Tibial artery (tissue), 4 donors: ENCODE measurements at places on chromosomes 4 and X.
A peak's percentile ranks its signal among the peaks of the same experiment; 100 is the strongest.

DNA sequence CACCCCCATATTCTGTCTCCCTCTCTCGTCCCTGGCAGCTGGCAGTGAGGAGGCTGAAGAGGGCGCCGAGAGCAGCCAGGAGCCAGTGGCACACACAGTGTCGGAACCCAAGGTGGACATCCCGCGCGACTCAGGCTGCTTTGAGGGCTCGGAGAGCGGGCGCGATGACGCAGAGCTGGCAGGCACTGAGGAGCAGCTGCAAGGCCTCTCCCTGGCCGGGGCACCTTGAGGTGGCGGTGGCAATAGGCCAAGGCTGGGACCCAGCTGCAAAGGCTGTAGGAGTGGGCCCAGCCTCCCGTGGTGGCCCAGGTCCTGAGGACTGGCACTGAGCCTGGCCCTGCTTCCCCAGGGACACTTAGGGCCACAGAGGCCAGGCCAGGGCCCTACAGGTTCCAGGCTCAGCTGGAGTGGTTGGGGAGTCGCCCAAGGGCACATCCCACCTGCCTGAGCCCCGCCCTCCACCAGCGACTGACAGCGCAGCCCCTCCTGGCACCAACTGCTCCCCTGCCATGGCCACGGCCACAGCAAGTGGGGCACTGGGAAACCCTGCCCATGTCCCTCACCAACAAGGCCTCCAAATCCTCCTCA, 13.9 kb downstream of the SASH3 start:
- H3K4me1 ChIP-seq: no peaks in the 10 kb centered on the region
- no peak overlapping the region for H3K4me3 ChIP-seq
- H3K27me3 ChIP-seq: no peaks in the 10 kb centered on the region
- no peaks in the 10 kb centered on the region for H3K36me3 ChIP-seq

DNA sequence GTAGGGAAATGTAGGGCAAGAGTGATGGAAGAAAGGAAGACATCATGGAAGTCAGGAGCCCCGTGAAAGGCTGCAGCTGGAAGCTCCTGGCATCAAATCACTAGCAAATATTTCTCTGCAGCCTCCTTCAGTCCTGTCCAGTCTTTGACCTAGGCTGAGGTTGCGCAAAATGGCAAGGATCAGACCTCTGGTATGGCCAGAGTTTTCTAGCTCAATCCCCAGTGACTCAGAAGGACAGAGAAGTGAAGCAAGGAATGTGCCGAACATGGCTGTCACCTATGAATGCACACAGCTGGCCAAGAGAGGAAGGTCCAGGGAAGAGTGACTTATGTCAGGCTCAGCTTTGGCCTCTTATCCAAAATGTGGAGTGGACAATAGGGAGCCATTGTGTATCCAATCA, 71.1 kb upstream of the PHOX2B start:
- H3K36me3 ChIP-seq: no peaks in the 10 kb centered on the region
- no peaks in the 10 kb centered on the region for H3K4me1 ChIP-seq
- no peak for DNase-seq
- H3K27me3 ChIP-seq: peaks cover 19% of the 10 kb centered on the region

DNA sequence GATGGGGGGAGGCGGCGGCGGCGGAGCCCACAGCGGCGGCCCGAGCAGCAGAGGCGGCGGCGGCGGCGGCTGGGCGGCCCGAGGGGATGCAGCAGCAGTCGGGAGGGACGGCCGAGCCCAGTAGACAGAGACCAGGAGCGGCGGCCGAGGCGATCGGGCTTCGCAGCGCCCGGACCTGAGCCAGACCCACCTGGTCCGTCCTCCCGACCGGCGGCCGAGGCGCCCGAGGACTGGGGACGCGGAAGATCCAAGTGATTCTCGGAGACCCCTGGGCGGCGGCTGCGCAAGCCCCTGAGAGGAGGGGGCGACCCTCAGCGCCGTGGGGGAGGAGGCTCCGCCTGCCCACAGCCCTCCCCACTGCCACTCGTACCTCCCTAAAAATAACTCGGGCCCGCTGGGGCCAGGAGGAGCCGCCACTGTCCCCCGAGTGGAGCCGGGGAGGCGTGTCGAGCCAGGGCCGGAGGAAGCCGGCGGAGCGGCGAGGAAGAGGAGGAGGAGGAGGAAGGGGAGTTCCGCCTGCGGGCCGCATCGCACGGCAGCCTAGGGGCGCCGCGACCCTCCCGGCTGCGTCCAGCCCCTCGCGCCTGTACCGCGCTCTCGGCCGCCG, 608 bp downstream of the RAPGEF2 start:
- DNase-seq: peak; percentile 79
- H3K4me1 ChIP-seq: no peaks in the 10 kb centered on the region
- no peaks in the 10 kb centered on the region for H3K27me3 ChIP-seq
- peak overlapping the region; percentile 96 for H3K27ac ChIP-seq
- no peaks in the 10 kb centered on the region for H3K36me3 ChIP-seq

DNA sequence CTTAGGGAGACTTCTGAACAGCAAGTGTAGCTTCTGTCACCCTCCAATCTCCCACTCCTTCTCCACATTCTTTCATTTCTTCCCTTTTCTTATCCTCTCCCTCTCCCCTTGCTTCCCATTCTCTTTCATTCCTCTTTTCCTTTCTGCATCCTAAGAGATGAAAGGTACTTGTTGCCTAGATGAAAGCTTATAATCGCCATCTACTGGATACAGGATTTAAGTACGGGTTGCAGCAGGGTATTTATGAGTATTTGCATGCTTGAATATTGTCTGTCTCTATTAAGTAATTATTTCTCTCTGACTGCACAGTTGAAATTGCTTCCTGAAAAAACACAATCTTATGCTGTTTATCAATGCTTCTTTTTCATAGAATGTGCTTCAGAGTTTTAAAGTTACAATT, 174.0 kb upstream of the TENT5D start:
- H3K4me1 ChIP-seq: no peaks in the 10 kb centered on the region
- no peak overlapping the region for H3K27ac ChIP-seq
- no peak overlapping the region for H3K4me3 ChIP-seq
- no peaks in the 10 kb centered on the region for H3K36me3 ChIP-seq
- H3K27me3 ChIP-seq: no peaks in the 10 kb centered on the region

GRCh38 chr4:82780752-82781231, 17.8 kb downstream of the SCD5 start:
- H3K27ac ChIP-seq: no peak overlapping the region
- H3K27me3 ChIP-seq: no peaks in the 10 kb centered on the region
- no peaks in the 10 kb centered on the region for H3K36me3 ChIP-seq
- H3K4me3 ChIP-seq: no peak overlapping the region

DNA sequence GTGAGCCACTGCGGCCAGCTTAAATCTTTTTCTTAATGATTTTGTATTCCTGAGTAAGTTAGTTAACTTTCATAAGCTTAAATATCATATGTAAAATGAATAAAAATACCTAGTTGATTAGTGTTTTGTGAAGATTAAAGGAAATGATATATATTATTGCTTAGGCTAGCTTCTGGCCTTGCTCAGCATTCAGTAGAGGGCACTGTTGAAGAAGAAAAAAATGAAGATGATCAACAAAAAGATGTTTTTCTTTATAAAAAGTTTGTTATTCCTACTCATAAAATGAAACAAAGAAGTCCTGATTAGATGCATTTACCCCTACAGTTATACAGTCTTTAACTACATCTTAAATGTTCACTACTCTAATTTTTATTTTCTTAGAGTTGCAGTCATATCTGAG, 797.7 kb downstream of the RAPGEF2 start:
- no peak overlapping the region for H3K4me3 ChIP-seq
- H3K27me3 ChIP-seq: no peaks in the 10 kb centered on the region
- no peak for DNase-seq
- H3K4me1 ChIP-seq: no peaks in the 10 kb centered on the region
- no peaks in the 10 kb centered on the region for H3K36me3 ChIP-seq
- H3K27ac ChIP-seq: no peak overlapping the region

DNA sequence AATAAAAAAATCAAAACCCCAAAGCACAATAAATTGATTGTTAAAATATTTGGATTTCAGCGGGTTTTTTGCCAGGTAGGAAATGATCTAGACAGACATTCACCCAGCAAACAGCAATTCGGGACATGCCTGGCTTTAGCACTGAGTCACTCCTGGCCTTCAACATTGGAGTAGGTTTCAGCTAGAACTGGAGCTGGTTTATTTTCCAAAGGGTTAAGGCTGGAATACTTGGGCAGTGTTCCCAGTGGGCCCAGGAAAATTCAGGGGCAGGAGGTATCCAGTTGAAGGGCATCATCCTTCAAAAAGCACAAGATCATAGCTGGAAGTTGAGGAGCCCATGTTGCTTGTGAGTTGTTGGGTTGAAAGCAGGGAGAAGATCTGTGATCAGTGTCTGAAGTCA, 41.0 kb downstream of the TXLNG start:
- H3K4me1 ChIP-seq: no peaks in the 10 kb centered on the region
- H3K27me3 ChIP-seq: no peaks in the 10 kb centered on the region
- H3K4me3 ChIP-seq: no peak overlapping the region
- no peaks in the 10 kb centered on the region for H3K36me3 ChIP-seq
- DNase-seq: no peak

DNA sequence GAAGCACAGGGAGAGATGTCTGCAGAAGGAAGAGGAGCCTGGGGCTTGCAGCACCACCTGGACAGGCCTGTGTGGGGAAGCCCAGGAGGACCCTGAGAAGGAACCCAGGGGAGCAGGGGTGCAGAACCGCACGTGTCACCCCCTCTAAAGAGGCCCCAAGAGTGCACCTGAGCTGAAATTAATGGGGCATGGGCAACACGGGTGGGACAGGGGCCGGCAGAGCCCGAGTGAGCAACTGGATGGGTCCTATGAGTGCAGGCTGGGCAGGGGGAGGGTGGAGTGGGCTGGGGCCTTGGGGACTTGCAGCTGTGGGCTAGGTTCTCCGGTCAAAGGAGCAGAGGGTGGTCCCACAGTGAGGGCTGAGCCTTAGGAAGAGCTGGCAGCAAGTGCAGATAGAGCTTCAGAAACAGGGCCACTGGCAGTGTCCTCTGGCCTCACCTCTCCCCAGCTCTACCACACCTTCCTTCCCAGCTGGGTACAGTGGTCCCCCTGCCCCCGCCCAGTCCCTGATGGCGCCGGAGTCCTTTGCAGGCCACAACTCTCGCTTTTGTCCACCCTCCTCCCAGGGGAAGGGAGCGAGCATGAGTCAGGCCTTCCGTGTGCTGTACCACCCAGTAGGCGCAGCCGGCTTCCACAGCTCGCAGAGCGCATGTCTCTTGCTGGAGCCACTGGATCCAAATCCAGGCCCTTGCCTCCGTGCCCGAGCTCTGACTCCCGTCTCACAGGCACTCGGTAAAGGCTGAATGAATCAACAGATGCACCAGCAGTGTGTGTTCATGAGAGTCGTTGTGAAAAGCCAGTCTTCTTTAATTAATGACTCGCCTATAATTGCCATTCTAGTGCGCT, 131.6 kb downstream of the HMX1 start:
- H3K27ac ChIP-seq: no peak overlapping the region
- H3K27me3 ChIP-seq: no peaks in the 10 kb centered on the region
- no peaks in the 10 kb centered on the region for H3K4me1 ChIP-seq
- no peak overlapping the region for H3K4me3 ChIP-seq

DNA sequence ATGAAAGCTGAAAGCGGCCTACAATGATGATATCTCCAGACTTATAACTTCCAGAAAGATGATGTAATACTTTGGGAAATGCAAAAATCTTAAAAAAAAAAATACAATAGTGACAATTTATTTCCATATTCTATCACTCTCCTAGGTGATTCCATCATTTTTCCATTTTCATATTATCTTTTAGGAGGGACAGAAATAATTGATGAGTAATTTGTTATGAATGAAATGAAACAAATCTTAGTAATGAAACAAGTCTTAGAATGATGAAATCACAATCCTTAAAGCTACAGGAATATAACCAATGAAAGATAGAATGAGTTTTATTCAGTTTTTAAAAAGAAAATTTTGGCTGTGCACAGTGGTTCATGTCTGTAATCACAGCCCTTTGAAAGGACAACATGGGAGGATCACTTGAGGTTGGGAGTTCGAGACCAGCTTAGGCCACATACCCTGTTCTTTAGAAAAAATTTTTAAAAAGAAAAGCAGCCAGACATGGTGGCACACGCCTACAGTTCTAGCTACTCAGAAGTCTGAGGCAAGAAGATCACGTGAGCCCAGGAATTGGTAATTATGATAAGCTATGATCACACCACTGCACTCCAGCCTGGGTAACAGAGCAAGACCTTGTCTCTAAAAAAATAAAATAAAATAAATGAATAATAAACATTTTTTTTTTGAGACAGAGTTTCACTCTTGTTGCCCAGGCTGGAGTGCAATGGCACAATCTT, 21.7 kb downstream of the CLOCK start:
- no peaks in the 10 kb centered on the region for H3K4me1 ChIP-seq
- H3K4me3 ChIP-seq: no peak overlapping the region
- no peak for DNase-seq
- no peaks in the 10 kb centered on the region for H3K27me3 ChIP-seq

DNA sequence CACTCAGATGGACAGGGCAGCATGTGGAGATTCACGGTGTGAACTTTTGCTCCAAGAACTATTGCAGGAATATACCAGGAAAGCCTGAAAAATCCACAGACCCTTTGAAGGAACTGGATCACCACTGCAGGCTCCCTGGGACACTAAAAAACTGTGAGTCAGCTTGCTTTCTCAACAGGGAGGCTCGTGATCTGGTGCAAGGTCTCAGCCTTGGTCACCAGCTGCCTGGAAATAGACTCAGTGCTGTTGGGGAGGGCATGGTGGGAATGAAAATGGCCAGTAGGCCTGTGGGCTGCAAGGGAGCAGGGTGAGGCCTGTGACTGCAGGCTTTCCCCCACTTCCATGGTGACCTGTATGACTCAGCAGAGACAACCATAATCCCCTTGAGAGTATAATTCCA, 426.4 kb upstream of the RPS6KA3 start:
- H3K4me3 ChIP-seq: no peak overlapping the region
- DNase-seq: no peak
- no peaks in the 10 kb centered on the region for H3K4me1 ChIP-seq
- H3K27me3 ChIP-seq: no peaks in the 10 kb centered on the region
- no peaks in the 10 kb centered on the region for H3K36me3 ChIP-seq

DNA sequence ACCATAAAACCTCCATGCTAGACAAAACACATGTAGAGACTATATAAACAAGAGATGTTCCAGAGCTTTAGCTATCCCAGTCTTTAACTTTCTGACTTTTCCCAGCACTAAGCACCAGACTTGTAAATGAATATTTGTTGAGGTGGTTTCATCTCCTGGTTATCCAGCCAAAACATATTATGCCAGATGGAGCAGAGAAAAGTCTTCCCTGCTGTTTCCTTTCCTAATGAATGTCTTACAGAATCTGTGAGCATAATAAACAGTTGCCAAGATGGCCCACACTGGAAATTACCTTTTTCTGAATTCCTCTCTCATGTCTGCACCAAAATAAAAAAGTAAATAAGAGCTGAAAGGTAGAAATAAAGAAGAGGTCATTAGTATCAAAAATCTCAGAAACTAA, 159.2 kb downstream of the TECRL start:
- H3K27ac ChIP-seq: no peak overlapping the region
- no peak overlapping the region for H3K4me3 ChIP-seq
- H3K36me3 ChIP-seq: no peaks in the 10 kb centered on the region
- no peaks in the 10 kb centered on the region for H3K27me3 ChIP-seq
- no peak for DNase-seq

GRCh38 chr4:772776-773175, 53.2 kb downstream of the CPLX1 start:
- peaks cover 91% of the 10 kb centered on the region for H3K36me3 ChIP-seq
- no peak for DNase-seq
- no peaks in the 10 kb centered on the region for H3K4me1 ChIP-seq
- H3K4me3 ChIP-seq: no peak overlapping the region
- no peaks in the 10 kb centered on the region for H3K27me3 ChIP-seq
- H3K27ac ChIP-seq: no peak overlapping the region

- no peaks in the 10 kb centered on the region for H3K27me3 ChIP-seq
- no peaks in the 10 kb centered on the region for H3K4me1 ChIP-seq
- no peak overlapping the region for H3K27ac ChIP-seq
- no peak overlapping the region for H3K4me3 ChIP-seq
- no peak for DNase-seq
Measured at GRCh38 chrX:141142946-141143345, 34.0 kb downstream of the LDOC1 start.

- H3K4me1 ChIP-seq: no peaks in the 10 kb centered on the region
- no peaks in the 10 kb centered on the region for H3K27me3 ChIP-seq
- no peak overlapping the region for H3K27ac ChIP-seq
- no peak for DNase-seq
- no peak overlapping the region for H3K4me3 ChIP-seq
- no peaks in the 10 kb centered on the region for H3K36me3 ChIP-seq
Measured at GRCh38 chrX:133958997-133959688, 26.3 kb downstream of the GPC3 start.
